Stimulated activated CD8-positive, alpha-beta memory T cell treated with anti-CD3 and anti-CD28 coated beads, Interleukin-12 subunit alpha, Interleukin-12 subunit beta, amount 100 ng/mL, for 4 hours (primary cell): ENCODE measurements at places on chromosomes 12 and 14.

GRCh38 chr14:69606258-69607184, 4.9 kb upstream of the SUSD6 start:
- no peak for DNase-seq

DNA sequence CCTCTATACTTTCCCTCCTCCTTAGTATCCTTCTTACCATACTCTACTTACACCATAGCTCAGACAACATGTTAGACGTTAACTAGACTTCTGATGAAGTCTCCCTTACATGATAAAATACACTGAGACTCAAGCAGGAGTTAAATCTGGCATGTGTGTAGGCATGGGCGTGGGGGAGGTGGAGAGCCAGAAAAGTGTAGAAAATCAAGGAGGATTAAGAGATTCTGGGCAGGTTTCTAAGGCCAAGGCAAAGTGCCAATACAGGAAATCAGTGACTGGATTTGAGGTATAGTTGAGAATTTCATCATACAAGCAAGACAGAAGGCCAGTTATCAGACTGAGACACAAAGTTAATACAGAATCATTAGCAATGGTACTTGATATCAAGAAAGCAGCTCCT, 37.4 kb downstream of the EPS8 start:
- DNase-seq = no peak

DNA sequence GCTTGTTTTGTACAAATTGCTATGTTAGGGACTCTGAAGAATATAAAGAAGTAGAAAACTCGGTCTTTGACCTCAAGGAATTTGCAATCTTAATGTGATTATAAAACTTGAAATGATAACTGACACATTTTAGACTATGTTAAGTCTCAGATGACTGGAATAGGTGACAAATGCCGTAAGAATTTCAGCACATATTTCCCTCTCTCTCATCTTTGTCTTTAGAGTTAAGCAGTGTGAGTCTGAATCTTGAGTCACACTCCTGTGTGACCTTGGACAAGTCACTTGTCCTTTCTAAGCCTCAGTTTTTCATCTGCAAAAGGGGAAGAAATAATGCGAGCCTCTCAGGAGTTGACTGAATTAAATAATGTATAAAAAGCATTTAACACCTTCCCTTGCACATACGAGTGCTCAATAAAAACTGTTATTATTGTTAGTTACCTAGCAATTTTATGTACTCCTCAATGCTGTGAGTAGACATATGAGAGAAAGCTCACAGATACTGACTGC, 103.7 kb downstream of the DYRK2 start:
- no peak for DNase-seq

DNA sequence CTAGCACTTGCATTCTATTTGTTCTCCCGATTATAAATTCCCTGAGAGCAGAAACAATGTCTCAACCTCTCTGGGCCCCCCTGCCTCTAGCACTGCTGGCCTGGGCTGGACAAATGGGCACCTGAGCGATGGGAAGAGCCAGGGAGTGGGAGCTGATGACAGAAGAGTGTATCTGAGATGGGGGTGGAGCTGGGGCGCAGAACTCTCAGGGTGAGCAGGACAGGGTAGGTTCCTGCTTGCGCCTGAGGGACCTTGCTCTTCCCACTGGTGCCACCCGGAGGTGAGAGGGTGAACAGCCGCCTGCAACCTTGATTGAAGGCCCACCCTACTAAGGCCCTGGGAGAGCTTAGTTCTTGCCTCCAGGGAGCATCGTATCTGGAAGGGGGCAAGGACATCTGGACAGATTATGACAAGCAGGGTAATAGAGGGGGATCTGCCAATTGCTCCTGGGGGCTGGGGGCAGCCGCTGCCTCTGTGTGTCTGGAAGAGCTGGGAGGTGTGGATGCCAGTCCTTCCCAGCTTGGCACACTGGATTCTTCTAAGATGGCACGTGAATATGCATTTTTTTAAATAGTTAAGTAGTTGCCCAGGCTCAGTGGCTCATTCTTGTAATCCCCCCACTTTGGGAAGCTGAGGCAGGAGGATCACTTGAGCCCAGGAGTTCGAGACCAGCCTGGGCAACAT, 43.0 kb upstream of the TSPAN9 start:
- DNase-seq = no peak
